ENCODE measurements at places on chromosomes 12 and 14. TPM values are rescaled to one million over a fixed set of nuclear protein-coding genes. Genes with fewer than 3 reads are reported as not detected.

Gene CBLN3
- polyA plus RNA-seq: 5.3 TPM

Gene LHX5
- not detected for polyA plus RNA-seq

Gene MYH7
- polyA plus RNA-seq: 117 TPM

- no peaks in the 10 kb centered on the region for H3K4me1 ChIP-seq
Observed at GRCh38 chr12:46103559-46104383, 113.4 kb upstream of the SCAF11 start.

Gene PALS1
- polyA plus RNA-seq: 11.7 TPM

DNA sequence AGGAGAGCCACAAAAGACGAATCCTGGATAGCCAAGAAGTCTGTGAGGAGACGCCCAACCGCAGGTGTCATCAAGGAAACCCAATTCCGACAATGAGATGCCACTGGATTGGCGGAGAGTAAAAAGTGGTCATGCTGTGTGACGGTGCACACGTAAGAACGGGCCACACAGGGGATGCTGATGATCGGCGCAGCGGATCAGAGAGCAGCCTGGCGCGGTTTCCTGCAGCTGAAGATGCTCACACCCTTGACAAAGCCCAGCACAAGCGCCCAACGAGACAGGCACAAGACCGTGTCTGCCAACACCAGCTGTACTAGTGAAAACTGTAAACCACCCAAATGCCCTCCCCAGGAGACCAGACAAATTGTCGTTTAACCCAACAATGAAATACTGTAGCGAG is 55.8 kb downstream of the CCDC85C start:
- no peak overlapping the region for H3K4me3 ChIP-seq
- no peaks in the 10 kb centered on the region for H3K36me3 ChIP-seq
- DNase-seq: no peak

DNA sequence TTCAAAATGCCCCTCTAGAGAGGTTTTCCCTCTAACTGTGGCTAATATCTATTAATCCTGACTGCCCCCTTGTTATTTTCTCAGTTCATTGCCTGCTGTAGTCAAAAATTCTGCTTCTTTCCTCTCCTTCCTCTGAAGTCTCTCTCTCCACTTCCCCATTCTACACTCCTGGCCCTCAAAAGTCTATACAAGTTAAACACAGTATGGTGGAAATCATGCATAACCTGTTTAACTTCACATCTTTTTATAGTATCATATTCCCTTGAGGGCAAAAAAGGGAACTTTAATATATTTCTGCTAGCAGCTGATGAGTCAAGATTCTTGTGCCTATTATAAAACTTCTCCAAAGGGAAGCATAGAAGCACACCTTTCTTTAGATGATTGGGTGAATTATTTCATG is 16.7 kb downstream of the GRIP1 start:
- H3K36me3 ChIP-seq: no peaks in the 10 kb centered on the region
- DNase-seq: no peak
- no peaks in the 10 kb centered on the region for H3K27me3 ChIP-seq
- no peaks in the 10 kb centered on the region for H3K4me1 ChIP-seq

Gene DLGAP5
- polyA plus RNA-seq: 71.1 TPM

GRCh38 chr14:70660967-70661893 is 19.5 kb downstream of the TTC9 start:
- DNase-seq: no peak
- no peaks in the 10 kb centered on the region for H3K4me1 ChIP-seq
- no peaks in the 10 kb centered on the region for H3K36me3 ChIP-seq
- no peak overlapping the region for H3K27ac ChIP-seq

DNA sequence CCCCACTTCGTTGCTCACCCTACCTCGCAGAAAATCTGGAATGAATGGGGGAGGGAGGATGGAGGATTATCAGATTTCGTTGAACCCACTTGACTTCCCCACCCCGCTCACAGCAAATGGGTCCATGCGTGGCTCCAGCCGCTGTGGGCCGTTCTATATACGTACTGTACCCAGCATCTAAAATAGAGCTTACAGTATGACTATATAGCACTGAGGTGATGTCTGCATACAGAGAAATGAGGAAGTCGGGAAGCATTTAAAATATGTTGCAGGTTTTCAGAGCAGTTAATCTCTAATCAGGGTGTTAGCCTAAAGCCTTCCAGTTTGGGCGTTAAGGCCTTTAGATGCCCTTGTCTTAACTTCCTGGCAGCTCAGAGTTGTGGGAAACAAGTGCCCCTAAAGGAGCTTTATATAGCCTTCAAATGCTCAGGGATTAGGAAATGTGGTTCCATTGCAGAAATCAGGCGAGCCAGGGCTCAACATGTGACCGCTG is 1.4 kb downstream of the BICDL1 start:
- peak overlapping the region; percentile 30 for H3K4me3 ChIP-seq
- peaks cover 44% of the 10 kb centered on the region for H3K27me3 ChIP-seq
- DNase-seq: no peak
- H3K36me3 ChIP-seq: no peaks in the 10 kb centered on the region
- H3K4me1 ChIP-seq: peaks cover 4% of the 10 kb centered on the region
- no peak overlapping the region for H3K27ac ChIP-seq

Gene AQP2
- polyA plus RNA-seq: not detected

DNA sequence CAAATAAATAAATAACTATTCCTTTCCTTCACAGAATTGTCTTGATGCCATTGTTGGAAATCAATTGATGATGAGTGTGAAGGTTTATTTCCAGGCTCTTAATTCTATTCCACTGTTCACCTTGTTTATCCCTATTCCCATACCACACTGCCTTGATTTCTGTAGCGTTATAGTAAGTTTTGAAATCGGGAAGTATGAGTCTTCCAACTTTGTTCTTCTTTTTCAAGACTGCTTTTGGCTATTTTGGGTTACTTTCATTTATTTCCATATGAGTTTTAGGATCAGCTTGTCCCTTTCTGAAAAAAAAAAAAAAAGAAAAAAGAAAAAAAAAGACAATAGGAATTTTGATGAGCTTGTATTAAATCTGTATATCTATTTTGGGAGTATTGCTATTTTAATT is 9.3 kb upstream of the CDK2AP1 start:
- no peak for DNase-seq
- no peak overlapping the region for H3K27ac ChIP-seq
- H3K27me3 ChIP-seq: no peaks in the 10 kb centered on the region
- H3K36me3 ChIP-seq: no peaks in the 10 kb centered on the region
- no peaks in the 10 kb centered on the region for H3K4me1 ChIP-seq

- no peak overlapping the region for H3K4me3 ChIP-seq
- H3K27me3 ChIP-seq: no peaks in the 10 kb centered on the region
- H3K27ac ChIP-seq: no peak overlapping the region
Observed at GRCh38 chr14:23074906-23075305, 17.6 kb upstream of the CDH24 start.

GRCh38 chr14:105187935-105188524 is 6.9 kb upstream of the NUDT14 start:
- H3K27me3 ChIP-seq: peaks cover 29% of the 10 kb centered on the region
- H3K36me3 ChIP-seq: no peaks in the 10 kb centered on the region
- DNase-seq: no peak
- H3K27ac ChIP-seq: no peak overlapping the region

Gene SERPINA12
- polyA plus RNA-seq: not detected

- H3K27ac ChIP-seq: no peak overlapping the region
- H3K27me3 ChIP-seq: no peaks in the 10 kb centered on the region
- no peak overlapping the region for H3K4me3 ChIP-seq
- no peak for DNase-seq
- H3K4me1 ChIP-seq: no peaks in the 10 kb centered on the region
- no peaks in the 10 kb centered on the region for H3K36me3 ChIP-seq
Observed at GRCh38 chr12:44428825-44429224, 447.3 kb downstream of the NELL2 start.

DNA sequence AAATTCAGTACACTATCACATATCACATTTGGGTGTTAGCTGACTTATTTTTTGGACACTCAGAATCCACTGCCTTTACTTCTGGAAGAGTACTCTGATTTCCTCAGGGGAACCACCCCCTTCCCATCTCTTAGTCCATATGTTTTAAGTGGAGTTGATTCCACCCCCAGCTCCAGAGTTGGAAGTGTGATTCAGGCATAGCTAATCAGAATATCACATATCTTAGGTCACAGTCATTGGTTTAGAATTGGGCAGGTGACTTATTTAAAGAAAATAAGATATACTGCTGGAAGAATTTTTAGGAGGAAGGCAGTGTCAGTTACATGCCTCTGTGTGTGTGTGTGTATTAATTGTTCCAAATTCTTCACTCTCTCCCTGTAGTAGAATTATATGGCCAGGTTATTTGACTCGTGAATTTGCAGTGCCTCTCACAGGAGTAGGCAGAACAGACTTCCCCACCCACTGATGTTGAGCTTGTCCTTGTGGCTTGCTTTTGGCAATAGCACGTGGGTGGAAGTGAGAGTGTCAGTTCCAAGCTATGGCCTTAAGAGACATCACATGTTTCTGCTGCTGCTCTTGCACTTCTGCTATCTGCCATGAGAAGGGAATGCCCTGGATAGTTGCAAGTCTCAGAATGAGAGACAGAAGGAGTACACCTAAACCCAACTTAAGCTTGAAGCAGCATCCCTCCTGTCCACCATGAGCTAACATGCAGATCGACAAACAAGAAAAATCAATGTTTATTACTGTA is 6.4 kb upstream of the GAS2L3 start:
- no peak for DNase-seq
- H3K4me1 ChIP-seq: no peaks in the 10 kb centered on the region
- H3K27me3 ChIP-seq: peaks cover 18% of the 10 kb centered on the region
- no peaks in the 10 kb centered on the region for H3K36me3 ChIP-seq
- no peak overlapping the region for H3K4me3 ChIP-seq

GRCh38 chr12:48968467-48968866 is 3.1 kb downstream of the WNT10B start:
- no peak overlapping the region for H3K4me3 ChIP-seq
- H3K36me3 ChIP-seq: no peaks in the 10 kb centered on the region
- H3K27me3 ChIP-seq: peaks cover 66% of the 10 kb centered on the region
- peaks cover 4% of the 10 kb centered on the region for H3K4me1 ChIP-seq
- H3K27ac ChIP-seq: no peak overlapping the region

DNA sequence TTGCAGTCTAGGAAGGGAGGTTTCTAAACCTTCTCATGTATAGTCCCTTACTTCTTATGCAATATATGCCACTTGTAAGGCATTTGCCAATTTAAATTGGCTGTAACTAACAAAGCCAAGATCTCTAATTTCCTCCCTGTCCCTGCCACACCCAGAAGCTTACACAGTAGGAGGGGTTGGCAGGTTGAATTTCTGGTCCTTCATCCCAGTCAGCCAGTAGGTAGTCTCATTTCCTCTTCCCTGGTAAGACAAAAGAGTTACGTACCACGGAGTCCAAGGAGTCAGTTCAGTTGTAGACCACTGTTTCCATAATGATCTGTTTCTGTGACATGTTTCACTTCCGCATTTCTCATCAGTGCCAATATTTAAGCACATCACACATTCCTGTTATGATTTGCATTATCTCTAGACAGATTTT is 47.0 kb upstream of the PLBD1 start:
- no peak for DNase-seq
- H3K4me3 ChIP-seq: no peak overlapping the region
- no peaks in the 10 kb centered on the region for H3K36me3 ChIP-seq
- peaks cover 4% of the 10 kb centered on the region for H3K4me1 ChIP-seq

- no peak overlapping the region for H3K27ac ChIP-seq
- H3K4me3 ChIP-seq: no peak overlapping the region
- peaks cover 12% of the 10 kb centered on the region for H3K4me1 ChIP-seq
Observed at GRCh38 chr12:91364471-91365184, 182.0 kb upstream of the DCN start.

Gene KLRD1
- polyA plus RNA-seq: 0.10 TPM

Gene GLI1
- polyA plus RNA-seq: not detected

Gene RPL10L
- polyA plus RNA-seq: not detected

DNA sequence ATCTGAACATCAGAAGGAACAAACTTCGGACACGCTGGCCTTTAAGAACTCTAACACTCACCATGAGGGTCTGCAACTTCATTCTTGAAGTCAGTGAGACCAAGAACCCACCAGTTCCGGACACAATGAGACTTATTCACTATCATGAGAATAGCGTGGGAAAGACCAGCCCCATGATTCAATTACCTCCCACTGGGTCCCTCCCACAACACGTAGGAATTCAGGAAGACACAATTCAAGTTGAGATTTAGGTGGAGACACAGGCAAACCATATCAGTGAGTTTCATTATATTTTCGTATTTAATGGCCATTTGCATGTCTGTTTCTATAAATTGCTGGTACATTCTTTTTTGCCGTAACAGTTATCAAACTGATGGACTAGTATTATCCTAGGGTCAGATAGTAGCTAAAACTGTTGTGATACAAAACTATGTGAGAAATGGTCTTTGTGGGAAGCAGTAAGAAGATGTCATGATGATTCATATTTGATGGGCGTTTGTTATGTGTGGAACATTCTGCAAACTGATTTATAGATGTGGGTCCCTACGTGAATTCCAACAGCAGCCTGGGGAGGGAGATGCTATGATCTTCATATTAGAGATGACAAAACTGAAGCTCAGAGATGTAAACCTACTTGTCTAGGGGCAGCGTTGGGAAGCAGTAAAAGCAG is 282.4 kb upstream of the TMEM132C start:
- no peak for DNase-seq
- H3K4me3 ChIP-seq: no peak overlapping the region
- H3K36me3 ChIP-seq: no peaks in the 10 kb centered on the region
- H3K27me3 ChIP-seq: no peaks in the 10 kb centered on the region
- H3K27ac ChIP-seq: no peak overlapping the region
- H3K4me1 ChIP-seq: no peaks in the 10 kb centered on the region

GRCh38 chr12:104219908-104220404 is 4.4 kb downstream of the TXNRD1 start:
- DNase-seq: no peak
- H3K4me3 ChIP-seq: no peak overlapping the region
- peaks cover 4% of the 10 kb centered on the region for H3K4me1 ChIP-seq

Gene SRRM4
- 0.46 TPM for polyA plus RNA-seq

GRCh38 chr12:85147331-85147730 is 111.2 kb downstream of the LRRIQ1 start:
- no peak for DNase-seq
- no peaks in the 10 kb centered on the region for H3K4me1 ChIP-seq
- H3K27me3 ChIP-seq: no peaks in the 10 kb centered on the region
- H3K27ac ChIP-seq: no peak overlapping the region

Gene HAL
- not detected for polyA plus RNA-seq

Data from cardiac muscle cell (in vitro differentiated cells and primary cell).